Vagina (tissue), 2 donors: ENCODE measurements at places on chromosomes 4 and X.
A peak's percentile ranks its signal among the peaks of the same experiment; 100 is the strongest.

GRCh38 chrX:11996810-11997209 lies 141.5 kb upstream of the FRMPD4 start:
- DNase-seq = no peak

DNA sequence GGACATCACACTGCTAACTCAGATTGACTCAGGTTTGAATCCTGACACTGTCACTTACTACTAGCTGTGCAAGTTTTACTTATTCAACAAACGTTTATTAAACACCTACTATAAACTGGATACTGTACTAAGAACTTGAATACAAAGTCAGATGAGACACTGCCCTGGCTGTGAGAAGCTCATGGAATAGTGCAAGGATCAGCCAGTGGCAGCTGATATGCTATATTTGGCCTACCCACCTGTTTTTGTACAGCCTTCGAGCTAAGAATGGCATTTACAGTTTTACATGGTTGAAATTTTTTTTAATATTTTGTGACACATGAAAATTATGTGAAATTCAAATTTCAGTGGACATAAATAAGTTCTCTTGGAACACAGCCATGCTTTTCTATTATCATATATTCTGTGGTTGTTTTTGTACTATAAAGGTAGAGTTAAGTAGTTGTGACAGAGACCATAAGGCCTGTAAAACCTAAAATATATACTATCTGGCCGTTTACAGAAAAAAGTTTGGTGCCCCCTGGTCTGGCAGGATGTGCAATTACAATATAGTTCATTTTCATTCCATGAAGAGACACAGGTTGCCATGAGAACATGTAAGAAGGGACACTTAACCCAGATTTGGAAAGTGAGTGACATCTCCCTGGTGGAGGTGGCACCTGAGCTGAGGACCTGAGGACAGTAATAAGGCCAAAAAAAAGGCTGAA lies 3.4 kb upstream of the SEC24D start:
- DNase-seq = no peak

DNA sequence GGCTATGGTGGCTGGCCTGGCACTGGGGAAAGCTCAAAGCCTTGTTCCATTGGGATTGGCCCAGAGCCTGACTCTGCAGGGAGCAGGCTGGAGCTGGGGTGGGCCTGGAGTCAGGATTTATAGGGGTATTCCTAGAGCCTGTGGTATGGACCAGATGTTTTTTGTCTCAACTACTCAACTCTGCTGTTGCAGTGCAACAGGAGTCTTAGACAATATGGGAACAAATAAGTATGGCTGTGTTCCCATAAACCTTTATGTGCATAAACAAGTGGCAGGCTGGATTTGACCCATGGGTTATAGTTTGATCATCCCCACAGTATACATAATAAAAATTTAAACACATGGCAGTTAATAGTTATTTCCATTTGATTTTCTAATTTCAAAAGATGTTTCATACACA lies 557.9 kb upstream of the ARX start:
- no peak for DNase-seq

DNA sequence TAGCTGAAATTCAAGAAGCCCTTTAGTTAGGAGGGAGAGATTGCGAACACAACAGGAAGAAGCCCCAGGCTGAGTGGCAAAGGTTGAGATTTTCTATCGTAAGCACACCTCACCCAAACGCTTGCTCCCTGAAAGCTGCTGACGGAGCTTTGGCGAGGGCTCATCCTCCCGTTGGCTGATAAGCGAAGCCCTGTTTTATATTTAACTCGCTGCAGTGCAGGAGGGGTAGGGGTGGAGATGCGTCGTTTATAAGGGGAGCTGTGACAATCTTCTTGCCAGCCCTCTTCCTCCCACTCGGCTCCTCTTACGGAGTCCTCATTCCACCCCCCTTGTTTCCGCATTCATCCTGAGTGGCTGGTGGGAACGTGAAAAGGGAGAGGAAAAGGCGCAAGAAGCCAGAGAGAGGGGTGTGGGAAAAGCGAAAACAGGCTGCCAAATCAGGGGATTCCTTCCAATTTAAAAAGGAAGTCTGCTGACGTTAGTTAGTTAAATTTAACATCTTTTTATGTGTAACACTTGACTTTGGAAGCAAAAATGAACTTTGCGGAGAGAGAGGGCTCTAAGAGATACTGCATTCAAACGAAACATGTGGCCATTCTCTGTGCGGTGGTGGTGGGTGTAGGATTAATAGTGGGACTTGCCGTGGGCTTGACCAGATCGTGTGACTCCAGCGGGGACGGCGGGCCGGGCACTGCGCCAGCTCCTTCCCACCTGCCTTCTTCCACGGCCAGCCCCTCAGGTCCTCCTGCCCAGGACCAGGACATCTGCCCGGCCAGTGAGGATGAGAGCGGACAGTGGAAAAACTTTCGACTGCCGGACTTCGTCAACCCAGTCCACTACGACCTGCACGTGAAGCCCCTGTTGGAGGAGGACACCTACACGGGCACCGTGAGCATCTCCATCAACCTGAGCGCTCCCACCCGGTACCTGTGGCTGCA lies at the start of gene ENPEP:
Gene ENPEP (plus strand): TSS at position 275 of the 938 bp plus-strand sequence. CDS start 260 bp downstream, at position 535.
- no peak for DNase-seq

DNA sequence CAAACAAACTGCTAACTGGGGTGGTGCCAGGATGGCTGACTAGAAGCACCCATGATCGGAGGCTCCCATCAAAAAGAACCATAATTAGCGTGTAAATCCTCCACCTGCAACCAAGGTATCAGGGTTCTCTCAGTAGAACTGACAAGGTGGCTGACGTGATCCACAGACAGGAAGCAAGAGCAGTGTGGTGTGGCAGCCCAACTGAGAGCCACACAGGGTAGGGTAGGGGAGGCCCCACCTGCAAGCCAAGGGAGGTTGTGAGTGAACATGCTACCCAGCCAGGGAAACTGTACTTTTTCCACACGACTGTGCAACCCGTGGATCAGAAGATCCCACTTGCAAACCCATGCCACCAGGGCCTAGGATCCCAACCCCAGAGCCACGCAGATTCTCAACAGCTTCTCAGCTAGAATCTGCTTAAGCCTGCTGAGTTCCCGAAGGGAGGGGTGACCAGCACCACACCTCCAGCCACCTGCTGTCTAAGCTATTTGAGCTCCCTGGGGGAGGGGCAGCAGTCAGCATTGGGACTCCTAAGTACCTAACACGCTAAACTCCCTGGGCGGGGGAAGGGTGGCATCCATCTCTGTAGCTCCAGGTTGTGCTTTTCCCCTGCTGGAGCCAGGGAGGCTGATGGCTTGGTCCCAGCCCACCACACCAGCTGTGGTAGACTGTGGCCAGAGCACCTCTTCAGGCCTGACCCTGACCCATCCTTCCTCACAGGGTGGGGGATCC lies 425.1 kb downstream of the GPM6A start:
- DNase-seq = no peak

DNA sequence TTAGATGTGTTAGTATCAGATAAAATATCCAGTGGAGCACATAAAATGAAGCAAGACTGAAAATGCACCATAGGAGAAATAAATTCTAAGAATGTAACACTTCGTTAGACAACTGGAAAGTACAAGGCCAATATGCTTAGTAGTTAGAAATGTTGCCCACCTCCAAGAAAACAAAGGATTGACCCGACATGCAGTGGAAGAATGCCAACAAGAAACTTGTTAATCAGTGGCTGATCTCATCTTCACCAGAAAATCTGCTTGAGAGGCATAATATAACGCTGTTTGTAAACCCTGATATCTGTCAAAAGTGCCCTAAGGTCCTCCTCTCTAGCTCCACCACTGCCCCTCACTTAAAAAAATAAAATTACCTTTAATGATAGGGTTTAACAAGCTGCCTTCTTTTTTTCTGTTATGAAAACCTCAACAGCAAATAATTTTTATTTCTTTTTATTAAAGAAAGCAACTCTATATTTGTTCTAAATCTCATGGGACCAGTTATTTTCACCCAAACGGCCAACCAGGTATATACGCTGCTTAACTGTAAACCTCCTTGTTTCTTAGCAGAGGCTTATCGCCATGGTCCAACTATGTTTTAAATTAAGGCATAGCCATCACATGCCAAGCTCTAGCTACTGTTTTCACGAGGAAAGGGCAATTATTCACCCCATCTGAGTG lies 1.8 kb downstream of the RASGEF1B start:
- DNase-seq = no peak

GRCh38 chrX:121010218-121010617 lies 24.7 kb upstream of the CT47A1 start:
- DNase-seq = no peak

GRCh38 chr4:159014859-159015258 lies 88.0 kb upstream of the RAPGEF2 start:
- DNase-seq = no peak

DNA sequence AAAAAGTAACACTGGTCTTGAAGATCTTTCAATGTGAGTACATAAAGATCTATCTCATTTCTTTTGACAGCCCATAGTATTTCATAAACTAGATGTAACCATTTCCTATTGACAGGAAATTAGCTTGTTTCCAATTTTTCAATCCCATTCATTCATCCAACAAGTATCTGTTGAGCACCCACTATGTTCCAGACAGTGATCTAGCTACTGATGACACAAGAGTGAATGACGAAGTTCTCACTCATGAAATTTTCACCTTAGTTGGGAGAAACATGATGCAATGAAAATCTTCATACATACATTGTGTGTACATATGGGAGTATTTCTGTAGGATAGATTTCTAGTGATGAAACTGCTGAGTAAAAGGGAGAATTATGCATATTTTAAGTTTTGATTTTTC lies 1.7 kb downstream of the CD38 start:
- no peak for DNase-seq

GRCh38 chr4:138919094-138919936 lies 96.3 kb upstream of the NOCT start:
- DNase-seq = no peak

- DNase-seq = no peak
These were observed 770.3 kb downstream of the NLGN4X start for GRCh38 chrX:5458300-5458842.

- DNase-seq = no peak
These were observed 28.3 kb downstream of the SEPTIN11 start for GRCh38 chr4:76977736-76978350.

- no peak for DNase-seq
These were observed 228.6 kb upstream of the TACR3 start for GRCh38 chr4:103948244-103949018.

- no peak for DNase-seq
These were observed 8.9 kb upstream of the RENBP start for GRCh38 chrX:153953342-153953830.

DNA sequence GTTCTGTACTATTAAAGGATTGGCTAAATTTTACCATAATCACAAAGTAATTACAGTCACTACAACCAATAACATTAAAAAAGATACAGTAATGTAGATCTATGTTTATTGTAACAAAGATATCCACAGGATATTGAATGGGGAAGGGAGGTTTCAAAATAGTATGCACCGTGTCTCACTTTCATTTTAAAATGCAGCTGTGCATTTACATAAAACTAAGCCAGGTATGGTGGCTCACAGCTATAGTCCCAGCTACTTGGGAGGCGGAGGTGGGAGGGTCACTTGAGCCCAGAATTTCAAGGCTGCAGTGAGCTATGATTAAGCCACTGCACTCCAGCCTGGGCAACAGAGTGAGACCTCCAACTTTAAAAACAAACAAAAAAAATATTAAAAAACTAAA lies 8.5 kb downstream of the SRP72 start:
- DNase-seq = no peak

DNA sequence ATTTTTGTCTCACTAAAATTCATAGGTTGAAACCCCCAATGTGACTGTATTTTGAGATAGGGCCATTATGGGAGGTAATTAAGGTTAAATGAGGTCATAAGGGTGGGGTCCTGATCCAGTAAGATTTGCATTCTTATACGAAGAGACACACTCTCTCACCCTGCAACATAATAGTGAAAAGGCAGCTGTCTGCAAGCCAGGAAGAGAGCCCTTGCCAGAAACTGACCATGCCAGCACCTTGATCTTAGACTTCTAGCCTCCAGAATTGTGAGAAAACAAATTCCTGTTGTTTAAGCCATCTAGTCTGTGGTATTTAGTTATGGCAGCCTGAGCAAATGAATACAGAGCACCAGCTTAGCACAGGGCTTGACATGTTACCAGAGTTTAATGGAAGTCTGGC lies 17.5 kb upstream of the IGSF1 start:
- DNase-seq = no peak

DNA sequence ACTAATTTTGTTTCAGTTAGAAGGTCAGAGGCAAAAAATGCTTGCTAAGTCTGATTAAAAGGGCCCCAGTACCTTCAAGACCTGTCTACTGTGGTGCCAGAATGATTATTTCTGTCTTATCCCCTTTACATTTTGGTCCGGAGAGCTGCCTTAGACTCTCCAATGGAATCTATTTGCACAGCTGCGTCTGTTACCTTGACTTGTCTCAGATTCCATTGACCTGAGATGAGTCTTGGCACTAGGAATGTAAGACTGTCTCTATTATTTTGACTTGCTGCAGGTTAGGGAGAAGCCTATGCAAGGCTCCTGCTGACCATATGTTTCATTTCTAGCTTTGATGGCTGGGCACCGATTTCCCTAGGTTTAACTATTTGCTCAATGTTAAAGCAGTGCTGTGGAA lies 457.6 kb downstream of the KCTD8 start:
- no peak for DNase-seq

- no peak for DNase-seq
These were observed 17.4 kb downstream of the C4orf51 start for GRCh38 chr4:145697332-145697731.

GRCh38 chr4:6494431-6495295 lies 22.2 kb upstream of the PPP2R2C start:
- peak; percentile 85 for DNase-seq

- DNase-seq = no peak
These were observed 26.1 kb downstream of the RBM46 start for GRCh38 chr4:154807042-154807630.

GRCh38 chr4:157080605-157081004 lies 4.7 kb downstream of the GLRB start:
- DNase-seq = no peak

DNA sequence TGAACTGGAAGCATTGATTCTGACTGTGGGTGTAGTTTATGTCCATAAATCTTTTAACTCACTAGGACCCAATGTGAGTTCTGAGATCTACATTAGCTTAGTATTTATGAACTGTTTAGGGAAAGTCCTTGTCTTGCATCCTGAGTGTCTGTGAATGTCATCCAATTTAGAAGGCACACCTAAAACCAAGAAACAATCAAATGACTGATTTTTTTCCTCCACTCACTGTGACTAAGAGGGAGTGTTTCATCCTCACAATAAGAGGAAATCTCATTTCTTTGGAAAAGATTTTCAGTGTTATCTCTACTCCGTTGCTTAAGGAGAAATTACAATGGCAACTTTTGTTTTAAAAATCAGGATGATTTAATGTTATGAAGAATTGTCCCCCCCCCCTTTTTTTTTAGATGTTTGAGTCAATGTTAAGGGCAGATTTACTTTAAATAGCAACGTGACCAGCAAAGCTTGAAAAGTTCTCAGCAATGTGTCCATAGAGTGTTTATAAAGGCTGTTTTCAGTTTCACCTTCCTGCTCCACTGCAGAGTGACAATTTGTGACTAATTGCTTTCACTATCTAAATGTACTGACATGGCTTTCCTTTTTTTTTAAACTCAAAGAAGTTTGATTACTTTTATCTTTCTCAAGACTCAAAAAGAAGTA lies 173.0 kb downstream of the SPCS3 start:
- no peak for DNase-seq
